T-helper 17 cell (primary cell): ENCODE measurements at places on chromosomes 7 and 10. TPM values are rescaled to one million over a fixed set of nuclear protein-coding genes. Genes with fewer than 3 reads are reported as not detected.

GRCh38 chr10:71396084-71396710 is 523 bp upstream of the CDH23 start:
- peaks cover 82% of the 10 kb centered on the region for H3K27me3 ChIP-seq
- peaks cover 13% of the 10 kb centered on the region for H3K36me3 ChIP-seq
- H3K4me1 ChIP-seq = peaks cover 11% of the 10 kb centered on the region
- H3K27ac ChIP-seq = no peak overlapping the region
- DNase-seq = no peak

GRCh38 chr7:2224491-2224928 is 8.2 kb downstream of the MAD1L1 start:
- H3K27me3 ChIP-seq = no peaks in the 10 kb centered on the region
- H3K4me3 ChIP-seq = no peak overlapping the region
- peaks cover 10% of the 10 kb centered on the region for H3K4me1 ChIP-seq

GRCh38 chr10:43124574-43125273 is 13.5 kb upstream of the CSGALNACT2 start:
- peaks cover 26% of the 10 kb centered on the region for H3K4me1 ChIP-seq
- H3K4me3 ChIP-seq = no peak overlapping the region
- H3K36me3 ChIP-seq = no peaks in the 10 kb centered on the region
- DNase-seq = no peak

DNA sequence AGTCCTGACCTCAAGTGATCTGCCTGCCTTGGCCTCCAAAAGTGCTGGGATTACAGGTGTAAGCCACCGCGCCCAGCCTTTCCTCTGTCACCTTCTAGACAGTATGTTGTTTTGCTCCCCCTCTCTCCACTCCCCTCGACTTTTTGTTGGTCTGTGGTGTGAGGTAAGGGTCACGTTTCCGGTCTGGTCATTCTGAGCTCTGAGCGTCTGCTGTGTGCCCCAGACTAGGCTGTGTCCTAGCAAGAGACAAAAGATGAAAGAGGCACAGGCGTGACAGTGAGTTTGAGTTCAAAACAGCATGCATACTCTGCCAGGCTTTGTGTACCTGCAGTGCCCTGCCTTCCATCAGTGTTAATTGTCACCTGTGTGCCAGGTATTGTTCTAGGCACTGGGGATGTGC is 87.4 kb upstream of the PPIF start:
- H3K27ac ChIP-seq = peak overlapping the region; percentile 39
- H3K4me1 ChIP-seq = peaks cover 33% of the 10 kb centered on the region
- no peak overlapping the region for H3K4me3 ChIP-seq
- no peaks in the 10 kb centered on the region for H3K27me3 ChIP-seq
- no peaks in the 10 kb centered on the region for H3K36me3 ChIP-seq

DNA sequence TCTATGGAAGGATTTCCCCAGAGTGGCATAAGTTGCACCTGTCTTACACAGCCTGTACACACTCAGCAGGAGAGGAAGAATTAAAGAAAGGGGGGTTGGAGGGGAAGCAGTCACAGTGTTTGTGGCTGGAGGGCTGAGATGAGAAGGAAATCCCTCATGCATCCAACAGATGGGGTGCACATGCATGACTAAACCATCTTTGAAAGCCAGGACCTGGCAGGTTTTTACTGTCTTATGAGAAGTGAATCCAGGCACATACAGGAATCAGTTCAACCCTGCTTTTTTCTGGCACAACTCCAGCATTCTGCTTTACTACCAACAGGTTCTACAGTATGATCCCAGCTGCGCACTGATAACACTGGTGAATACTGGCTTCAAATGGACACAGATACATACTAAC is 107.7 kb downstream of the CACNA2D1 start:
- H3K36me3 ChIP-seq = no peaks in the 10 kb centered on the region
- no peak overlapping the region for H3K27ac ChIP-seq
- H3K4me3 ChIP-seq = no peak overlapping the region
- H3K4me1 ChIP-seq = no peaks in the 10 kb centered on the region
- DNase-seq = no peak

GRCh38 chr7:22008087-22008486 is 62.4 kb upstream of the CDCA7L start:
- no peaks in the 10 kb centered on the region for H3K36me3 ChIP-seq
- H3K4me1 ChIP-seq = no peaks in the 10 kb centered on the region
- H3K27me3 ChIP-seq = peaks cover 53% of the 10 kb centered on the region
- peak overlapping the region; percentile 19 for H3K27ac ChIP-seq
- no peak overlapping the region for H3K4me3 ChIP-seq

- H3K27ac ChIP-seq = no peak overlapping the region
- DNase-seq = no peak
- no peaks in the 10 kb centered on the region for H3K36me3 ChIP-seq
- H3K4me1 ChIP-seq = no peaks in the 10 kb centered on the region
These were observed 176.1 kb downstream of the ABCA13 start for GRCh38 chr7:48347230-48347825.

- H3K27me3 ChIP-seq = no peaks in the 10 kb centered on the region
- no peaks in the 10 kb centered on the region for H3K36me3 ChIP-seq
- H3K4me3 ChIP-seq = no peak overlapping the region
- no peaks in the 10 kb centered on the region for H3K4me1 ChIP-seq
- DNase-seq = no peak
- no peak overlapping the region for H3K27ac ChIP-seq
These were observed 305.5 kb downstream of the C7orf25 start for GRCh38 chr7:42606193-42606905.

- DNase-seq = no peak
- H3K4me3 ChIP-seq = peak overlapping the region; percentile 36
- H3K27ac ChIP-seq = no peak overlapping the region
- peaks cover 12% of the 10 kb centered on the region for H3K36me3 ChIP-seq
These were observed 232 bp upstream of the GRID1 start for GRCh38 chr10:86366902-86367151.

GRCh38 chr7:77370606-77371005 is 45.5 kb downstream of the GSAP start:
- no peak for DNase-seq
- H3K27ac ChIP-seq = no peak overlapping the region
- no peak overlapping the region for H3K4me3 ChIP-seq
- H3K4me1 ChIP-seq = peaks cover 9% of the 10 kb centered on the region

GRCh38 chr7:35749556-35749955 is 51.3 kb upstream of the SEPTIN7 start:
- H3K27ac ChIP-seq = no peak overlapping the region
- H3K4me1 ChIP-seq = no peaks in the 10 kb centered on the region
- H3K27me3 ChIP-seq = no peaks in the 10 kb centered on the region
- no peak for DNase-seq
- peaks cover 4% of the 10 kb centered on the region for H3K36me3 ChIP-seq
- H3K4me3 ChIP-seq = no peak overlapping the region

DNA sequence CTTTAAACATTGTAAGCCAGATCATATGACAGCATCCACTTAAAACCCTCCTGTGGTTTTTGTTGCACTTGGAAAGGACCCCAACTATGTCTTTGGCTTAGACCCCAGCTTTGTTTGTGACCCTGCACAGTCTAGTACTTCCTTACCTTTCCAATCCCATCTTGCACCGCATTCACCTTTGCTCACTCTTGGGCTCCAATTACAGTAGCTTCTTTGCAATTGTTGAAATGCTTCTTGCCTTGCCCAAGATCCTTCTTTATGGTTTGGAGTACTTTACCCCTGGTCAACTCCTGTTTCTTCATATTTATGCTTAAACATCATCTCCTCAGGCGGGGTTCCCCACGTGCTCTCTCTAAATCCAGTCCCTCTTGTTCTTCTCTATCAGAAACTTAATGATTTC is 162.6 kb downstream of the PTEN start:
- H3K4me3 ChIP-seq = no peak overlapping the region
- no peak for DNase-seq
- H3K4me1 ChIP-seq = peaks cover 5% of the 10 kb centered on the region
- peaks cover 2% of the 10 kb centered on the region for H3K36me3 ChIP-seq
- H3K27ac ChIP-seq = no peak overlapping the region

GRCh38 chr10:118501637-118502440 is 93.6 kb downstream of the PRLHR start:
- H3K27me3 ChIP-seq = peaks cover 31% of the 10 kb centered on the region
- no peak for DNase-seq
- H3K4me3 ChIP-seq = no peak overlapping the region
- H3K4me1 ChIP-seq = peaks cover 7% of the 10 kb centered on the region
- H3K36me3 ChIP-seq = no peaks in the 10 kb centered on the region

GRCh38 chr7:150927956-150928344 is 50.2 kb downstream of the KCNH2 start:
- H3K36me3 ChIP-seq = peaks cover 2% of the 10 kb centered on the region
- peaks cover 24% of the 10 kb centered on the region for H3K4me1 ChIP-seq
- H3K4me3 ChIP-seq = no peak overlapping the region
- H3K27ac ChIP-seq = no peak overlapping the region
- no peak for DNase-seq

DNA sequence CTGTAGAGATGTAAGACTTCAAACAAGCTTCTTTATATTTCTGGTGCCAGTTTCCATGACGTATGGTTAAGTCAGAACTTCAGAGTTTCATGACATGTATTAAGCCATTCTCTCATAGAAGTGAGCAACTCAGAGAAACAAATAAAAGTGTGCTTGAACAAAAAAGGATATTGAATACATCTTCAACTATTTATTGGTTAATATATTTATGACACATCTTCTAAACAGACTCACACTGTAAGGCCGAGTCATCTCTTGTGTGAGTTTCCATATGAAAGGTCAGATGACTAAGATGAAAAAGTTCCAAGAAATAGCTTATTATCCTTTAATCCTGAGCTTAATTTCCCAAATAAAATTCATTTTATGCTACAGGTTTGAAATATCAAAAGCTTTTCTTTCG is 105.5 kb upstream of the CSTF2T start:
- H3K4me1 ChIP-seq = peaks cover 2% of the 10 kb centered on the region
- DNase-seq = no peak
- no peak overlapping the region for H3K27ac ChIP-seq

DNA sequence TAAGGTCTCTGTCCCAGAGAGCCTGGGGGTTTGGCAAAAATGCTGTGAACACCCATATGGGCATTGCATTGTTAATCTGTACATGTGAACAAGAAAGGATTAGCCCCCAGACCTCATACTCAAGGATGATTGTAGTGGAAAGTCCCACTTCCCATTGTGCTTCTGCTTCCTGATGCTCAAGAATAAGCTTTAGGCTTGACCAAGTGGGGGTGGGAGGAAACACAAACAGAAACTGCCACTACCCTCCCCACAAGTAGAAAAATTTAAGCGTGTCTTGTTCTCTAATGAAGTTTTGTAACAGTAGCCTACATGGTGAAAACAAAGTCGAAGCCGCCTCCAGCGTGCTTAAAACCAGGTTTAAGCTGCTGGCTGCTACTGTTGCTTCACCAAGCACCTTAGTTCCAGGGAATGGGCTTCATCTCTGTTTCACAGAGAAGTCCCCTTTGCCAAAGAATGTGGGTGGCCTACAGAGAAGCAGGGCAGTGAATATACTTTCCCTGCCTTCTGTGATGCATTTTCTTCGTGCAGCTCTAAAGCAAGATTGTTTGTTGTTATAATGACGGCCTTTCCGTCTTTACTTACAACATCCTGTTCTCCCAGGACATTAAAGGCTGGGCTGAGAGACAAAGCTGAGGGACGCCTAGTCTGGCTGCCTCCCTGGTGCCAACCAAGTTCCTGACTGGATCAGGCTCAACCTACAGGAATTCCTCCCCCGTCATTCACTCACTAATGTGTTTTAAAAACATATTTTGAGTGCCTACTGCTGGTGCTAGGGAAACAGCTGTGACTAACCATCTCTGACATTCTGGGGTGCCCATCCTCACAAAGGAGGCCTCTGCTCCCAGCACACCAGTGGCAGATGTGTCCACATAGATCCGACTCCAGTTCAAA is 32.1 kb upstream of the CCSER2 start:
- no peaks in the 10 kb centered on the region for H3K4me1 ChIP-seq
- peaks cover 7% of the 10 kb centered on the region for H3K27me3 ChIP-seq
- peaks cover 2% of the 10 kb centered on the region for H3K36me3 ChIP-seq
- no peak overlapping the region for H3K27ac ChIP-seq
- H3K4me3 ChIP-seq = no peak overlapping the region

DNA sequence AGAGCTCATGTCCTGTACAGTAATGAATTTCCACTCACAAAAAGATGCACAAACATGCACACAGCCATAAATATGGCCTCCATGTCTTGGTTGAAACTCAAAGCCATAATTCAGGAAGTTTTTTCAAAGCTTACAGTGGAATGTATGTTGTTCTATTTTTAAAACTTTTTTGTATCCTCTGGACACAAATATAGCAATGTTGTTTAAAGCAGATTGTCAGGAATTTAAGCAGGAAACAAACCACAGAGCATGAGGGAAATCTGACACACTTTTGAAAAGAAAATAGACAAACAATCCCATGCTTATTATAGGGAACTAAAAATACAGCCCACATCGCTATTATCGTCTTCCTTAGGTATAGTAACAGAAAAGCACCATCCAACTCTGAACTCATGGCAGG is 21.5 kb downstream of the LRRN3 start:
- no peaks in the 10 kb centered on the region for H3K36me3 ChIP-seq
- no peaks in the 10 kb centered on the region for H3K27me3 ChIP-seq
- H3K27ac ChIP-seq = no peak overlapping the region
- peaks cover 4% of the 10 kb centered on the region for H3K4me1 ChIP-seq
- no peak for DNase-seq
- no peak overlapping the region for H3K4me3 ChIP-seq

DNA sequence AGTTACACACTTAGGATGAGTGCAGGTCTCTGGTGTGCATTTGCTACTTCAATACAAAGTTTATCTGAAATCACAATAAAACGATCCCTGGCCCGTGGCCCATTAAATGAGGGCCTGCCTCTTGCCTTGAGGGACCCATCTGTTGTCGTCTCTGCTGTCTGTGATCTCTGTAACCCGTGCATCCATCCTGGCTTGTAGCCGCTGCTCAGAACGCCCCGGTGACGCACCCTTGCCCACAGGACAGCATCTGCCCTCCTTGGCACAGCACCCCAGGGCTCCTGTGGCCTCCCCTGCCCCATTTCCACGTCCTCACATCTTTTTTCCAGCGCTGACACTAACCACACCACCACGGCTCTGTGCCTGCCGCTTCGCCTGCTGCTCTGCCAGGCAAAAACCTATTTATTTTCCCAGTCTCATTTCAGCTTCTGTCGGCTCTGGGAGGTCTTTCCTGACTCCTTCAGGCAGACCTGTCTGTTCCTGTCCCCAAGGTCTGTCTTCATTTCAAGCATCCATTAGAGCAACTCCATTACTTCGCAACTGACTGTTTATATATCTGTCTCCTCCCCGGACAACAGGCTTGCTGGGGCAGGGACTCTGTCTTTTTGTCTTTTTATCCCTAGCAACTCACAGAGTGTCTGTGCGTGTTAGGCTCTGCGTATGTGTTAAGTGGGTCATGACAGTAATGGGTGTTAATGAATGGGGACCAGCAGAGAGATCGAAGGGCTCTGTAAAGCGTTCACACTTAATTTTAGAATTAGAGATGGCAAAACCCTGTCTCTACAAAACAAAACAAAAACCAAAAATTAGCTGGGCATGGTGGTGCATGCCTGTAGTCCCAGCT is 16.4 kb downstream of the CARD11 start:
- H3K27ac ChIP-seq = peak overlapping the region; percentile 96
- H3K36me3 ChIP-seq = peaks cover 6% of the 10 kb centered on the region
- no peak overlapping the region for H3K4me3 ChIP-seq
- H3K4me1 ChIP-seq = peaks cover 34% of the 10 kb centered on the region
- DNase-seq = no peak

GRCh38 chr10:85861513-85862197 is 504.9 kb downstream of the GRID1 start:
- H3K36me3 ChIP-seq = no peaks in the 10 kb centered on the region
- no peak overlapping the region for H3K27ac ChIP-seq
- no peak overlapping the region for H3K4me3 ChIP-seq
- peaks cover 40% of the 10 kb centered on the region for H3K27me3 ChIP-seq

The TNRC18 gene
- 54.5 TPM for total RNA-seq

The TAS2R16 gene
- not detected for total RNA-seq

The WAC gene
- total RNA-seq = 171 TPM

The TMEM236 gene
- not detected for total RNA-seq

The EPHA1 gene
- total RNA-seq = 19.7 TPM

The MINDY4 gene
- 1.6 TPM for total RNA-seq

The PIP gene
- total RNA-seq = not detected

The SFRP5 gene
- total RNA-seq = not detected

The TM9SF3 gene
- 94.5 TPM for total RNA-seq
